ENCODE measurements at places on chromosomes 11 and 22.

DNA sequence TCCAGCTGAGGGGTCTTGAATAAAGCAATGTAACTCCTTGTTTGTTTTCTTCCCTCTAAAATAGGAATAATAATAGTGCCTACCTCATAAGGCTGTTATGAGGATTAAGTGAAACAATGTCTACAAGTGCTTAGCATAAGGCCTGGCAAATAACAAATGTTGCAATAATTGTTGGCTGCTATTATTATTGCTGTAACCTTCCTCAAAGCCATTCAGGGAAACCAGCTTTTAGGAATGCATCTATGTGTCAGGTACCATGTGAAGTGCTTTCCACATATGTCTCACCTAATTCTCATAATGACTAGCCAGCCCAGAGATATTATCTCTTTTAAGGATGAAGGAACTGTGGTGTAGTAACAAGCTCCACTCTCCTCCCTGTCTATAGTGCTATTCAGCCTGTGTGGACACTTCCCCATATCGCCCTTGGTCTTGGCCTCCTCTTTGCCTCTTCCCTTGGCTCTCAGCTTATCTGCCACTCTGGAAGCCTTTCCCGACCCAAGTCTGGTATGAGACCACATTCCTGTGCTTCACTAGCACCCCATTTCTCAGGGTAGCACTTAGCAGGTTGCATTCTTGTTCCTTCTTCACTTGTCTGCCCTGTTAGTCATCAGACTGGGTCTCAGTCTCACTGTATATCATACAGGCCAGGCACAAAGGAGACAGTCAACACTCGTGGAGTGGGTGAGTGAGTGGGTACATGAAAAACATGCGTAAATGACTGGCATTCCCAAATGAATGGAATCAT is 23.8 kb downstream of the CSNK2A3 start:
- DNase-seq: no peak

GRCh38 chr11:114440121-114440860 is 1.0 kb downstream of the REXO2 start:
- no peak for DNase-seq

GRCh38 chr11:13686776-13687175 is 18.3 kb downstream of the FAR1 start:
- DNase-seq: no peak

DNA sequence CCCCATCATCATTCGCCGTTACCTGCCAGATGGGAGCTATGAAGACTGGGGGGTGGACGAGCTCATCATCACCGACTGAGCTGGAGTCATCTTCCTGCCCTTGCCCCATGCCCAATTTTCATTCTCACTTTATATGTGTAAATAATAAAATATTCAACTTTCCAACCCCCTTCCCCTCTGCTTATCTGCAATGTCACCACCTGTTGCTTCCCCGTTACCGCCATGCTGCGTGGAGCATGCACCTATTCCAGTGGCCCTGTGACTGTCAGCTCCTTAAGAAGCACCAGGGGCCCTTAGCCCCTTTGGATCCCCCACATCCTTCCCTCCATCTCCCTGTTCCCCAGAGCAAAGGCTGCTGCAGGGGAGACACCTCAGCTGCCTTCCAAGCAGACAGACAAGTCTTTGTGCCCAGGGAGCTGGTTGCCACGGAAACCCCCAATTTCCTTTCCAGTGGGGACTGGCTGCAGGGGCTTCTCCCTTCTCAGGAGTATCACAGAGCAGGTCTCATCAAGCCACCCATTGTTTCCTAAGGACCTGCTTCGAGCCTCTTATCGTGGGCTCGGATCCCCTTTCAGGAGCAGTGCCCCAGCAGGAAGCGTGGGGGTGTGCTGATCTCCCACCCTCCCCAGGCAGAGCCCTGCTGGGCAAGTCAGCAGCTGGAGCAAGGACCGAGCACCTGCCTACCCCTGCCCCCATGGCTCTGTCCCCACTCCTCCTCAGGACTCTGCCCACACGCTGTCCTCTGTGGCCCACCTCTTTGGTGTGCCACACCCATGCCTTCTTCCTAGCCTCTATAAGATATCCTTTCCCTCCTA is 14.3 kb downstream of the POLR2F start:
- DNase-seq: no peak

GRCh38 chr11:20035701-20036601 is 124.3 kb downstream of the DBX1 start:
- no peak for DNase-seq

DNA sequence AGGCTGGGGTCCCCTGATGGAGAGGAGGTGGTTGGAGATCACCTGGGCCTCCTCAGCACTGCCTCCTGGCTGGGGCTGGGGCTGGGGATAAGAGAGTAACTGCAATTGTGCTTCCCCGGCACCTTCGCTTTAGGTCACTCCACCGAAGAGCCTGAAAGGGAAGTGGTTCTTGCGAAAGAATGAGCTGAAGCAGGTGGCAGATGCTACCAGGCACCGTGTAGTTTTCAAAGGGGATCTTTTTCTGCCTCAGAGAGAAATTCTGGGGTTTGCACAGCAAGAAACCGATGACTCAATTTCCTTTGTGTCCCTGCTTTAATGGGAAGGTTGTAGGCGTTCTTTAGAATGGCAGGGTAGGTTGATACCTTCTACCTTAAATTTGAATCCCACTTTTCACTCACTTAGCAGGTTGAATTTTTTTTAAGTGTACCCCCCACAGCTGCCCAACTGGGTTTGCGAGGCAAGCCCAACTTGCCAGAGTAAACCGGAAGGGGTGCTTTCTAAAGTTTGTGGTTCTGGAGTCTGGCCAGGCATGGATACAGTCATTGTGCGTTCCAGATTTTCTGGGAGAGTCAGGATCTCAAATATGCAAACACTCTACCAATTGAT is 5.3 kb downstream of the CD44 start:
- no peak for DNase-seq

GRCh38 chr11:65053827-65054508 is 4.4 kb downstream of the NAALADL1 start:
- DNase-seq: no peak

- no peak for DNase-seq
These were observed 51.7 kb downstream of the FLI1 start for GRCh38 chr11:128745311-128746136.

DNA sequence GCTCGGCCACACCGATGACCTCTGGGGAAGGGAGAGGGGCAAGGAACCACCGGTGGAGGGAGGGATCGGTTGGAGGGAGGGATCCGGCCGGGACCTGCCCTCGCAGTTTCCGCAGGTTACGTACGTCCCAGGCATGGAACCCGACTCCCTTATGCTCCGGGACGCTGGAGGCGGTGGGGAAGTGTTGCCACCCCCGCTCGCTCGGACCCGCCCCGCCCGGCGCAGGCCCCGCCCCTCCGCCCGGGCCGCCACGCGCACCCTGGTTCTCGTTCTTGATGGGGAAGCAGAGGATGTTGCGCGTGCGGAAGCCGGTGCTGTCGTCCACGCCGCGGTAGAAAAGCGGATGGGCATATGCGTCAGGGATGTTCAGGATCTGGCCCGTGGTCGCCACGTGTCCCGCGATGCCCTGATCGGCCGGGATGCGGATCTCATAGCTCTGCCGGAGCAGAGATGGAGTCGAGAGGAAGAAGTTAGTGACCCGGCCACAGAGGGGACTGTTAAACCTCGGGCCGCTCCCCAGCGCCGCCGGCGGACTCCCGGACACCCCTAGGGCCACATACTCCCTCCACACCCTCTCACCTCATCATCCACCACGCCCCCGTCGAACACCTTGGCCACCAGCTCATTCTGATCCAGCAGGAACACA is 89.8 kb downstream of the PDE2A start:
- DNase-seq: no peak

Data from caudate nucleus (tissue), 63 donors.